ENCODE measurements at places on chromosomes 1 and 21.

DNA sequence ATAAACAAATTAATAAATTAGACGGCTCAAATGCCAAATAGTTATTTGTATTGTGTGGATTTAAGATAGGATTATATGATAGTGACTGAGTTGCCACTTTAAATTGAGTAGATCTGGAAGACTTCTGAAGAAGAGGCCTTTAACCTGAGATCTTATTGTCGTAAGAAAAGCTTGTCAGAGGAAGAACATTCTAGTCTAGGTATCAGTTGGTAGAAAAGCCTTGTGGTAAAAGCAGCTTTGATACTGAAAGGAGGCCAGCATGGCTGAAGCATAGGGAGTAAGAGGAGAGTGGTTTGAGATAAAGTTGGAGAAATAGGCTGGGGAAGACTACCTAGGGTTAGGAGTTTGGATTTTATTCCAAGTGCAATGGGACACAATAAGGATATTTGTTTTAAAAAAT lies 29.1 kb downstream of the SLC30A7 start:
- DNase-seq, result no peak

- DNase-seq, result no peak
Observed at GRCh38 chr1:200628223-200628881, 7.8 kb upstream of the KIF14 start.

- no peak for DNase-seq
Observed at GRCh38 chr1:62922006-62922405, 138.1 kb downstream of the ATG4C start.

- DNase-seq, result no peak
Observed at GRCh38 chr1:80776266-80776665, 1024.5 kb upstream of the ADGRL2 start.

DNA sequence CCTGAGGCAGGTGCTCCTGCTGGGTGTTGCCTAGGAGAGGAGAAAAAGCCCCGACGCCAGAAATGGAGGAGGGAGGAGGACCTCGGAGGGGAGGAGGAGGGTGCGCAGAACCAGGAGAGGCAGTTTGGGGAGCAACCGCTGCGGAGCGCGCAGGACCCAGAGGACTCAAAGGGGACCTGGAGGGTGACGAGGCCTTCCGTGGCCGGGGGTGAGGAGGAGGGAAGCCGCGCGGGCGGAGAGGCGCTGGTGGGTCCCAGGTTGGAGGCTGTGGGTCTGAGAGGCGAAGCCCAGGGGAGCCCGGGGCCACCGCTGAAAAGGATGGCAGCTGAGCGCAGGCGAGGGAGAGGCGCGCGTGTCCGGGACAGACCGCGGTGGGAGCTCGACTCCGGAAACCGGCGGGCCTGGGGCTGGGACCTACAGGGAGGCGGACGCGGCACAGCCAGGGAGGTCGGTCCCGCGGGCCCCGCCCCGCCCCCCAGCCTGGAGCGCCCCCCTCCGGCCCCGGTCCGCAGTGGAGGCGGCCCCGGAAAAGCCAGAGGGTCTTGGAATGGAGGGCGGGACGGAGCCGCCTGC lies 15.1 kb downstream of the RNF223 start:
- DNase-seq, result no peak
